ENCODE measurements at places on chromosomes 2 and 18. TPM values are rescaled to one million over a fixed set of nuclear protein-coding genes. Genes with fewer than 3 reads are reported as not detected.

The INHA gene
- polyA plus RNA-seq, result 0.90 TPM

The RFTN2 gene
- 24.8 TPM for polyA plus RNA-seq

The TMEM200C gene
- polyA plus RNA-seq, result 1.1 TPM

The CKAP2L gene
- polyA plus RNA-seq, result 15.8 TPM

The SPATA3 gene
- not detected for polyA plus RNA-seq

DNA sequence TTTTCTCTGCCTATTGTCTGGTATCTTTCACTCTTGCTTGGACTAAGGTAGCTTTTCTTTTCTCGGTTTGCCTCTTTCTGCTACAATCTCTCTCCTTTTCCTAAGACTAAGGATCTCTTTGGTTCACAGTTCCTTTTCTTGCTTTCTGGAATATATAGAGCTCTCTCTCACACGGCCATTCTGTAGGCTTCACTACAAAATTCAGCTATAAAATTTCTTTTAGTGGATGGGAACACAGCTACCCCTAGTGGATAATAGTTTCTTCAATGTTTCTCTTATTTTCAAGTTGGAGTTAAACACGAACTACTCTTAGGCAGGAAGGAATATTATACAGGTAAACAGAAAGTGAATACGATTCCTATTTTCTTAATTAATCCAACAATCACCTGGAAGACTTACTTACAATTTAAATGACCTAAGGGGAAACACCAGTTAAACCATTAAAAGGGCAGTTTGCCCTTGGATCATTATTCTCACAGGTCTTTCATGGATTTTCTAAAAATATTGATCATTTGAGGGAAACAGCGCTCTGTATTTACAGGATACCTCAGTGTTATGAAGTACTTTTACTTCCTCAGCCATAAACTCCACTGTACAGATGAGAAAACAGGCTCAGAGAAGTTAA is 140.5 kb downstream of the LRP2 start:
- DNase-seq, result peak; percentile 15

DNA sequence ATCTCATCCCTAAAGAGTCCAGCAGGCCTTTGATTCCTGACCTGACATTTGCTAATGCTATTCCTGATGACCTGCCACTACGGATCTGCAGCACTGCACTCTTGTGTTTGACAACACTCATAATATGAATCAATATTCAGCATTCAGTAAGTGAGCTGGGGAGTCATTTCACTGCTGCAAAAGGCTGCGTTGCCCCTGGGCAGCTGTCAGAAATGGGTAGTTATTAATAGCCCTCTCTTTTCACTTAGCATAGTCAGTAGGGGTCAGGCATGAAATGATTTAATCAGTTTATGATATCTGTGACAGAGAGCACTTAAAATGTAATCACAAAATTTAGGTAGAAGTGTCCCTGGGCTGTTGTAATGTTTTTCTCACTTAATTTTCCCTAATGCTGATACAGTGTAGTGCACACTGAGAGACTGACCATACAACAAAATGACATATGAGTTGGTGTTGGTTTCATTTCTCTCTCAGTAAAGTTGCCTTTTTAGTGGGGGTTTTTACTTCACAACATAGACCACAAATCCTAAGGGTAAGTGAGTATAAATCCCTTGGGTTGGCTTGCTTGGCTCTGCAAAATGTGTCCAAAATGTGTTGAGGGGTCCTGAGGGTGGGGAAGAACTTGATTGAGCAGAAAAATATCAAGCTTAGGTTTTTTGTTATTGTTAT is 184.8 kb downstream of the CAMKMT start:
- no peak for DNase-seq

DNA sequence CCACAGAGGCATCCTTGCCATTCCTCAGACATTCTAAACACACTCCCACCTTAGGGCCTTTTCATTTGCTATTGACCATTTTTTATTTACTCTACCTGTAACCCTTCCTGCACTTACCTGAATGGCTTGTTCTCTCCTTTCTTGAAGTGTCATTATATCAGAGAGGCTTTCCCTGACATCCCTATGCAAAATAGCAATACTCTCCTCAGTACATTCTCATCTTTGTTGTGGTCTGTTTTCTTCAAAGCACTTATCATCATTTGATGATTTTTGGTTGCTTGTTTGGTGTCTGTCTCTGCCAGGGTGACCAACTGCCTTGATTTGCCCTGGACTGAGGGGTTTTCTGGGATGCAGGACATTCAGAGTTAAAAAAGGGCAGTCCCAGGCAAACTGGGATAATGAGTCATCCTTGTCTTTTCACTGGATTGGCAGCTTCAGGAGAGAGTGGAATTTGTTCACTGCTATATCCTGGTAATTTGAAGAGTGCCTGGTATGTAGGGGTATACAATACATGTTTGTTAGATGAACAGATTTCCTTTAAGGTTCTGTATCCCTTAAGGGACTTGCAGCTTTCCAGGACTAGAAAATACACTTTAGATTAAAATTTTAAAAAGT is 102.4 kb downstream of the BABAM2 start:
- no peak for DNase-seq

- no peak for DNase-seq
These were observed 47.5 kb upstream of the SP3 start for GRCh38 chr2:174012347-174013314.

DNA sequence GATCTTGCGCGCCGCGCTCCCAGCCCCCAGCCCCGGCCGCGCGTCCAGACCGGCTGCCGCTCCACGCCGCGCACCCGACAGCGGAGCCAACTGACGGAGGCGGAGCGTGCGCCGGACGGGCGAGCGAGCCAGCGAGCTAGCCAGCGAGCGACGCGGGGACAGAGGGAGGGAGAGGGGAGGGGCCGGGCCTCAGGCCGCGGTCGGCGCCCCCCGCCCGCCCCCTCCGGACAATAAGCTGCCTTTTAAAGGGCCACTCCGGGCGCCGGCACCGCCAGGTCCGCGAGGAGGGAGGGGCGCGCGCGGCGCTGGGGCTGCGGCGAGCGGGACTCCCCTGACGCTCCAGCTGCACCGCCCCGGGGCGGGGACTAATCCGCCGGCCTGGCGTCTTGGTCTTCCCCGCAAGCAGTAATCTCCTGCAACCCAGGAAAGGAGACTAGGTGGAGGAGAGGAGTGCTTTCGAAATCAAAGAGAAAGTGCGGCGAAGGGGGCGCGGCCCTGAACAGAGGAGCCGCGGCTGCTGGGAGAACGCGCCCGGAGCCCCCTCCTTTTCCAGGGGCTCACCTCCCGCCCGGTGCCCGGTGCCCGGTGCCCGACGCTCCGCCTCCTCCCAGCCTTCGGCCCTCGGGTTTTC is at the start of gene BIN1:
Gene BIN1 (minus strand): TSS at position 164 of the 631 bp plus-strand sequence. CDS start 211 bp downstream, outside the sequence.
- DNase-seq, result no peak

DNA sequence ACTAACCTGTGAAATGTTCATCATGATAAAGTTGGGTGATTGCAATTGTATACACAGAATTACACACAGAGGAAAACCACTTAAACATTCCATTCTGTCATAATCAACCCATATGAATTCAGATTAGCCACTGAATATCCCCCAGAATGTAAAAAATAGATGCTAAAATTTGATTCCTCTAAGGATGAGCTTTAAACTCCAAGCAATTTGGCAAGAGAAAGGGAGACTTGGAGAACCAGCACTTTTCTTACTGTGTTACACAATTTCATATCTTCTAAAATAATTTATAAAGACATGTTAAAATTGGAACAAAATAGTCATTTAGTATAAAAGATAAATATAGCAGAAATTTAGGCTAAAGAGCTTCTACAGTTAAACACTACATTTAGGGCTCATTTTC is 146.3 kb upstream of the LMAN1 start:
- DNase-seq, result no peak

DNA sequence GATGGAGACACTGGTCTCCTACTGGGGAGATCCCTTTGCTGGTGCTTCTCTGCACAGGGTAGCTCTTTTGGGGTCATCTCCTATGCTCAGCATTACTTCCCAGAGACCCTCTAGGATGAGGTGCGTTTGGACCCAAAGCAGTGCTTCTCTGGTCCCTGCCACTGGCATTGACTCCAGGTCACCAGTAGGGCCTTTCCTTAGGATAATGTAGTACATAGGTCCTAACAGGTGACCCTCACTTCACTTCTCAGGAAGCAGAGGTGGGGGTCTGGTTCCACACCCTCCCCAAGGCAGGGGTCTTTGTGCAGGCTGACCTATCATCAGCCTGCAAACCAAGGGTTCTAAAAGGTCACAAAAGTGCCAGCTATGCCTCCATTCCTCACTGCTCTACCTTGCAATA is 145.8 kb upstream of the HS6ST1 start:
- no peak for DNase-seq

- no peak for DNase-seq
These were observed 20.9 kb downstream of the CD8A start for GRCh38 chr2:86769838-86770237.

- no peak for DNase-seq
These were observed 147.9 kb upstream of the DNMT3A start for GRCh38 chr2:25489631-25490030.

GRCh38 chr18:9619545-9619944 is 5.2 kb upstream of the PPP4R1 start:
- no peak for DNase-seq

- DNase-seq, result peak; percentile 4
These were observed 467.2 kb downstream of the LRRTM4 start for GRCh38 chr2:77054938-77055337.

DNA sequence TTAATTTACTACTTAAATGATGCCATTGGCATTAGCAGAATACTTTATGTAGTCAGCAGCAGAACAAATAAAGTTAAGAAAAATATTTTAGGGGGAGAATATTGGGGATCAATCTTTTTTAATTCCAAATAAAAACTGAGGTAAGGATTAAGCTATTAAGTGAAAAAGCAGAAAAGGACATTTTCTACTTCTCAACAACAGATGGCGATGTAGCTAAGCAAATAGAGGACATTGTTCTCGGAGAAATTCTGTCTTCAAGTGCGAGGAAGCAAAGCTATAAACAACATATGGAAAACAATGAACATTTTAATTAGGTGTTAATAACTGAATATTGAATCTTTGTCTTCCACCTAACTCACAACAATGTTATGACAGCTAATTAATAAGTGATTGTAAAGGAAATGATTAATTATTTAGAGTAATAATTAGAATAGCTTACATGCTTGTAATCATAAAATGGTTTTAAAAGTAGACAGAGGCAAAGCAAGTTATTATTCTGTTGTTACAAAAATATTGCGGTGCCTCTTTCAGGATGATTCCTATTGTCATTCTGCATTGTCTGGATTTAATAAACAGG is 32.9 kb upstream of the CCDC93 start:
- no peak for DNase-seq

GRCh38 chr2:11357428-11357972 is 13.1 kb upstream of the ROCK2 start:
- DNase-seq, result no peak

- DNase-seq, result no peak
These were observed 49.9 kb upstream of the ASPRV1 start for GRCh38 chr2:70011335-70011734.

DNA sequence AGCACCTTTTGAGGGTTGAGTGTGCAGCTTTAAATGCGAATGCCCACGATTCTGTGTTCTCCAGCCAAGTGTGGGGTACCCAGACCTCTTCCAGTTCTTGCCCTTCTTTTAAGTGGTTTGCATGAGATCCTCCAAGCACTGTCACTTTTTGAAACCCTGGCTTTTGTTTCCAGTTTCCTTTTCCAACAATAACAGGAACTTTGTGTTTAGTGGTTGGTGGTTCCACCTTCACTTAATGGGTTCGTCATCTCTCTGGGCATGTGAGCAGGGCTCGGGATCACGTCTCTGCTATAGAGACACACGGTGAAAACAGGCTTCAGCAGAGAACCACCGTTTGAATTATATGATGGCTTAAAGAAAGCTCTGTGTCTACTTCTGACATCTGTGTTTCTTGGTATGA is 197.6 kb downstream of the LDLRAD4 start:
- DNase-seq, result no peak

GRCh38 chr18:62977512-62977911 is 262.2 kb downstream of the PHLPP1 start:
- no peak for DNase-seq

DNA sequence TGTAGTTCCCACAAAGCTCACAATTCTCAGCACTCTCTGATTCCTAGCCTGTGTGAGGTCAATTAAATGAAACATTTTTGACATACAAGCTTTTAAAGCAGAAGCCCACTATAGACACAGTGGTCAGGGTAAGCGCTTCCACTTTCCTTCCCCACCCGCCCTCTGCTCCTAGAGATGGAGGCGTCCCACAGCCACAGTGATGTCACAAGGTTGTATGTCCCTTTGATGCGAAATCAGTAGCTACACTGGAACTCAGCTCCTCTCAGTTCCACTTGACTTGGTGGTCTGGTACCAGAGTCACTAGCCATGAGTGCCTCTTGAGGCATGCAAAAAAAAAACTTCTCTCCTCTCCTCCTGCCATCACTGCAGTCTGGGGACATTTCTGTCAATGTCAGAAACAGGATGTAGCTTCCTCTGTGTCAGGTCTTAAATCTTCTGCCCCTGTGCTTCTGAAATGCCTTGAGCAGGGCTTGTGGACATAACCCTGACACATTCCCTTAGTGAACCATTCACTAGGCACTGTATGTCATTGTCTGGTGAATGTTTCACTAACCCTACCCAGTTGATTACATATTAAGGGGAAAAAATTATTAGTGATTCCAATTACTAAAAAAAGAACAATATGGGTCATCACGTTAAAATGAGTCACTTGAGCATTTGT is 7.8 kb downstream of the SULT1C4 start:
- DNase-seq, result no peak

DNA sequence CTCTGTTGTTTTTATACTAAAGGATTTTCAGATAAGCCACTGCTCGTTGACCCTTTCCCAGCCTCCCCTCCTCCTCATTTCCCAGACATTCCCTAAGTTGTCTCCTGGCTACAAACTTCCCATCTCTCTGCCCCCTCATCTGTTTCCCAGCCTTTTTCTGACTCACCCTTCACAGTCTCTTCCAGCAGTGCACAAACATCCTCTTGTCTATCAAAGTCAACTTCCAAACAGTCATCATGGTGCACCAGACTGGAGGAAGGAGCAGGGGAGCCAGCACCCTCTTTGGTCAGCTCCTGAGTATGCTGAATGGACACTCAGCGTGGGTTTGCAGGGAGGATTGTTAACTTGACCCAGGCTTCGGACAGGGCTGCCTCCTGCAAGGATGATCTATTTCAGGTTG is 26.6 kb upstream of the SPRED2 start:
- no peak for DNase-seq

- DNase-seq, result no peak
These were observed 110.1 kb downstream of the RGPD3 start for GRCh38 chr2:106358081-106358480.

DNA sequence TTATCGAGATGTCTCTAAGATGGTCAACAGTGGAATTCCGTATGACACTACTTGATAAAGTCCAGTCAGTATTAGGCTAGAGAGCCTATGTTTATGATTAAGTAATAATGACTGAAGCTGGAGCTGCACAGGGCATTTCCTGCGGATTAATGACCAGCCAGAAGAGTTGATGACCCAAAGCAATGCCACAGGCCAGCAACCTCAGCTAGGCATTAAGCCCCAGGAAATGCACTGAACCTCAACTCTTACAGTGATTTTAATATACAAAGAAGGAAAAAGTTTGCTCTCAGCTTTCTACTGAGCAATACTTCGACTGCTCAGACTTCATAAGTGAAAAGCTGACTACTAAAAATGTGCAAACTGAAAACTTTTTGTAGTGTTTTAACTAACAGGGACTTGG is 3.9 kb downstream of the KCTD1 start:
- no peak for DNase-seq

- no peak for DNase-seq
These were observed 94.8 kb upstream of the OTOS start for GRCh38 chr2:240235149-240235803.
